ENCODE measurements at places on chromosomes 1 and 21.
A peak's percentile ranks its signal among the peaks of the same experiment; 100 is the strongest.

- DNase-seq = no peak
Measured at GRCh38 chr1:220872296-220872695, 6.9 kb upstream of the HLX start.

DNA sequence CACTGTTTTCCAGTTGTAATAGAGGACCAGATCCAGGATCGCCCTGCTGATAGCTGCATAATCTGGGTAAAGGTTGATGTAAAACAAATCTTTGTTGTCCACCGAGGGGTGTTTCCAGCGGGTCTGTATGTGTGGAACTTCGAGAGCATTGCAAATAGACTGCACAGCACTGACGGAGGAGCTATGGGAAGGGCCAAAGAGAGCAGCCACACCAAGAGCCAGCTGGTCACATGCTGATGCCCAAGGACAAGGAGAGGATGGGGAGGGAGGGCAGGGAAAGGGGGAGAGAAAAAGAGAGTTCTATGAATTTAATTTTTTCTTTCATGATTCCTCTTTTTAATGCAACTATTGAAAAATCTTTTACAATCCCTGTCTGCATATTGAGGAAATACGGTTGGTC is 250.0 kb downstream of the GRIK1 start:
- DNase-seq = no peak

DNA sequence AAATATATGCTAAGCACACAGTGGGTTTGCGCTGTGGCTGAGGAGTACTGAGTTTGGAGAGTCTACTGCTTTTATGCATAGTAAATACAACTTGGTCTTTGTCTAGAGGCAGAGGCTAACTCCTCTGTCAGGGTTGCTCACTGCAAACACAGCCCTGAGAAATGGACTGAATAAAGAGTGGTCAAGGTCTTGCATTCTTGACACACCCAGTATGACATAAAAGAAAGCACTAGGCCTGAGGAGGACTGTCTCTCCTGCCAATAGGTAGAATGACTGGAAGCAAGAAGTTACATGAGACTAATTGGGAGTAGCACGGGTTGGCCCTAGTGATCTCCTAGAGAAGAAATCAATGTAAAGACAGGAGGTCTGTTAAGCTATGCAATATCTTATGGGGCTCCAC is 367.2 kb upstream of the B3GALT2 start:
- DNase-seq = no peak

DNA sequence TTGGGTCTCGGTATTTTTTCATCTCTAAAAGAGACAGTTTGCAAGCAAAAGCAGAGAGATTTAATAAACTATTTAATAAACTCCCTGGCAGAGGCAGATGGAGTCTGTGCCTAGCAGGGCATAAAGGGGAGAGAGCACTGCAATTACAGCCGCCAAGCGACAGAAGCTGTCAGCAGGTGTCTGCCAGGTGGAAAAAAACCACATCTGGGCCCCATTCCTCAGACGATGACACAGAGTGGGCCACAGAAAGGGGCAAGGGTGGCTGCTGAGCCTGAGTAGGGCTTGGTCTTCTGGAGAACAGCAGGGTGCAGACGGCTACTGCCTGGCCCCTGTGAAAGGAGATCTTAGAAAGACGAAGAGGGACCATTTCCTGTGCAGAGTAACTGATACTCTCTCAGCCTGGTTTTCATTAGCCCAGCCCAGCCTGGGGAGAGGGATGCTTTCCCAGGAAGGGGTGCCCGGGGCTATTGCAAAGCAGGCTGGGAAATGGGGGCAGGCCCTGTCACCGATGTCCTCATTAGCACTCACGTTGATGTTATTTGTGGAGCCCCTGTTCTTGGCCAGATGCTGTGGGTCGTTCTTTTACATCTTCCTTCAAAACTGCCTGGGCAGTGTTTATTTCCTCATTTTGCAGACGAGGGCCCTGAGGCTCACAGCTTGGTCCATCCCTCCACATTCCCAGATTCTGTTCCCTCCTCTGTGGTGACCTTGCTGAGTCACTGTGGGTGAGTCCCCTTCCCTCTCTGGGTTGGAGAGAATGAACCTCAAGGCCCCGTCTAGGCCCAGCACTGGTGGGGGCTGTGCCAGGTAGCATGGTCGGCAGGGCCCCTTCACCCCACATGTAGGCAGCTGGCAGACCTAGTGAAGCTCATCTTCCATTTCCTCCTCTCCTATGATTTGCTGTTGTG is 472.7 kb downstream of the PTPRU start:
- DNase-seq = no peak

DNA sequence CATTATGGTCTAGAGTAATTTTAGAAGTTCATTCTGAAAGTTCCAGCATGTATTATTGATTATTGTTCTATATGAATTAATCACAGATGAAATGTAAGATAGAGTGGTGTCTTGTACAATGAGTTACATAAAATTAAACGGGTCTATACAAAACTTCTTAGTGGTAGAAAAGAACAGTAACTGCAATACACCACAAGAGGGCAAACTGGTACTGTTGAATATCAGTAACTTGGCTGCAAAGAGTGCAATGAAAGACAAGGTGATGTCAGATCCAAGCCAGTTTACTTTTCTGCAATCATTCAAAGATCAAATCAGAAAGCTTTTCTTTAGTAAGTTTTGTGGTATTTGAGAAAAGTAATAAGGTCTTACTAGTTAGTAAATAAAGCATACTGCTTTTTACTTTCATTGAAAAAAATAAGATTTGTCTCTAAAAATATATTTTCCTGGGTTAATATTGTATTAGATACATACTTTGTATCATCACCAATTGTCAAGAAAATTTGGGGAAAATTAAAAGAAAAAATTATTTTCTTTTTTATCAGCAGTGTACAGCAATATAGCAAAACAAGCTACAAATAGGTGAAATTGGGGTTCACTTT is 66.4 kb upstream of the BTG3 start:
- peak; percentile 61 for DNase-seq

DNA sequence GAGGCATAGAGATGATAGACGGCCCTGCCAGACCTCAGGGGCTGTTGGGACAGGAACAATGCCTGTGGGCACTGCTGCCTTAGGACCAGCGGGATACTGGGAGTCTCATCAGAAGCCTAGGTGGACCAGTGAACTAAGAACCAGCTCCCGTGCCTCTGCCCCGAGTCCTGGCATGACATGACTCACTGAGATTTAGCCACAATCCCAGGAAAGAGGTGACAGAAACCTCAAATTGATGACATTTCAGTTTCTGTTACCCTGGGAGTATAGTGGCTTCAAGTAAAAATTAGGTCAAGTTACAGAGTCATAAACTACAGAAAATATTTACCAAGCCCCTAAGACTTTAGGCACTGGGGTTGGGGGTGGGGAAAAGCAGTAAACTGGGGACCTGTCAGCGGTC is 74.6 kb upstream of the GADD45A start:
- no peak for DNase-seq

DNA sequence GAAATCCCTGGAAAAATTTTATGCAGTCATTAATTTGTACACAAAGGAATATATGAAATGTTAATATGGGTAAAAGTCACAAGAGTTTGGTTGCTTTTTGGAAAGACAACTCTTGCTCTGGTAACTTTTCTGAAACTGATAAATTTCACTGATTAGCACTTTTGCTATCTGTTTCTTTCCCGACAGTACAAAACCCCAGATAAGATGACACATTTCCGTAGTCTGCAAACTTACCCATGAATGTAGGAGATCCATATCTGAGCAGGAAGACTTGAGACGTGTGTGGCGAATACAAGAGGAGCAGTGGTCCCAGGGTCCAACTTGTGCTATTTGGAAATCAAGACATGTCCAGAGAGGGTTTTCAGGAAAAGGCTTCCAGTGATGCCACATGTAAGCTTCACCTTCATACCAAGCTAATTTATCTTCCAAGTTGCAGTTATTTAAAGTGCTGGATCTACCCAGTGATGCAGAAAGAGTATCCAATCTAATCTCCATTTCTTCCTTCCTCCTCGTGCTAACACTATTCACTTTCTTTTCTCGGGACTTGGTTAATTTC is 35.9 kb upstream of the SAMSN1 start:
- DNase-seq = no peak

DNA sequence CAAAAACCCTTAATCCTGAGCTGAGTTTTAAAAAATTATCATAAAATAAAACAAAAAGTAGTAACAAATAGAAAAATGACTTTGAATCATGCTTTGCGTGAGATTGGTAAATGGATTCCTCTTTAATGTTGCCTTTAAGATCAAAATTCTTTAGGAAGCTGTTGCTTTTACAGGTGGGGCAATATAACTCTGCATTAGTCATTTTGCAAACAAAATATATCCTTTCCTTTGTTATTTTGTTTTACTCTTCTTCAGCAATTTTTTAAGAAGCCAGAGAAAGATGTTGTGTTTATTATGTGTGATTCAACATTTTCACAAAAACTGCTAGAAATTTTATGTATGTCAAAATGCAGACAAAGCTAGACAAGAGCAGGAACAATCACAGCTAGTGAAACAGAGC is 50.0 kb downstream of the MARK1 start:
- DNase-seq = no peak

GRCh38 chr1:55088413-55088812 is 49.1 kb downstream of the PCSK9 start:
- DNase-seq = no peak

GRCh38 chr1:177017287-177017852 is 147.1 kb downstream of the ASTN1 start:
- DNase-seq = no peak

GRCh38 chr1:211495584-211495983 is 3.6 kb upstream of the RD3 start:
- no peak for DNase-seq

DNA sequence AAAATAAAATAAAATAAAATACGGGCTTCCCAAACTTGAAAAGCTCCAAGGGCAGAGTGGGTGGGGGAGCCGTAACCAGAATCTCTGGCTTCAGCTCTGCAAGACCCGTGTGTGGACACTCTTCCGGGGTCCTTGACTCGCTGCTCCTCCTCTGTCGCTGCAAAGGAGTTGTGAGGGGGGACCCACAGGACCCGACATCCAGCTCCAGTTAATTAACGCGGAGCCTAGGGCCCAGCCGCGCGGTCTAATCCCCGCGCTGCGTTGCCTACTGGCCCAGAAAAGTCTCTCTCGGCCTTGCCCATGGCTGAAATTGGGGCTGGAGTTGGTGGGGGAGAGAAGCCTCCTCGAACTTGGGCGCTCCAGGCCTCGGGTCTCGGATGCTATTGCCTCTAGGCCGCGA is 1.8 kb downstream of the LMX1A start:
- no peak for DNase-seq

DNA sequence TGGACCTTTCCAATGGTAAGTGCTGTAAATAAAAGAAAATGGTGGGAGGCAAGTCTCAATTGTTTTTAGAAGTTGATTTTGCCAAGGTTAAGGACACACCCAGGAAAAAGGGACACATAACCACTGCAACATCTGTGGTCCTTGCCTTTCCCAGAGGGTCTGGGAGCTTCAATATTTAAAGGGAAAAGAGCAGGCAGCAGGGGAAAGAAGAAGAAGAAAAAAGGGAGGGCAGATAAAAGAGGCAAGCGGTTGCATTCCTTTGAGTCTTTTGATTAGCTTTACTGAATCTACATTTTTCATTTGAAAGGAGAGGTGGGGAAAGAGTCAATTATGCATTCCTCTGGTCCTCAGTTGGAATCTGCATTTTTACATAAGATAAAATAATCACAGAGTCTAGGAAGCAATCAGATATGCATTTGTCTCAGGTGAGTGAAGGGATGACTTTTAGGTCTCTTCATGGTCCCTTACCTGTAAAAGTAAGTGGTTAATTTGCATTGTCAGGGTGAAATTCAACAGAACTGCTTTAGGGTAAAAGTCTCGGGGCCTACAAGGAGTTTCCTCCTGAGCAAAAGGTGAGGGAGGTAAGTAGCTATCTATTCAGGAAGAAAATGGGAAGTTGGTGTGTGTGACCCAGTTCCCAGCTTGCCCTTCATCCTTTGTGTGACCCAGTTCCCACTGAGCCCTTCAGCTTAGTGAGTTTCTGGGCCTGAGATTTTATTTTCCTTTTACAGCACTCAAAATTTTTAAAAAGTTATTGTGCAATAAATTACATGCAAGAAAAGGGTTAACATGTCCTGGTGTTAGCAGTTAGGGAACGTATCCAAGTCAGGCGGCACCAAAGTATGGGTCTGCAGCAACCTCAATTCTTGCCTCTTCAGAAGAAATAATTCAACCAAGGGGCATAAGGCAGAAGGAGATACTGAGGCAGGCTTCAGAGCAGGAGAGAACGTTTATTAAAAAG is 8.6 kb upstream of the CNIH3 start:
- DNase-seq = no peak

DNA sequence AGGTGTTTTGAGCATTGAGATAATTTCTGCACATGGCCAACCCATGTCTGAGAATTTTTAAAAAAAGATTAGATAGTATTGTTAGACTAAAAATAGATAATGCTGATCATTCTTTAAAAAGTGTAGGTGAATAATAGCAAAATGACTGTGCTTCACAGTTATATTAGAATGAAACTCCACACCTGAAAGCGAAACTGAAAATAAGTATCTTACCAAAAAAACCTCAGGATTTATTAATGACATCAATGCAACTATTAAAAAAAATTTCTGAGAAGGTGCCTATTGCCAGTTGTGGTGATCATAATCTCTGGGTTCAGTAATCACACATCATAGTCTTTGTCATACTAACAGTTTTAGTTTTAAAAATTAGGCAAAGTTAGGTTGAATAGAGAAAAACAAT is 36.5 kb downstream of the PLA2G4A start:
- no peak for DNase-seq

GRCh38 chr1:7388141-7388487 is 383.0 kb upstream of the VAMP3 start:
- DNase-seq = no peak

- no peak for DNase-seq
Measured at GRCh38 chr1:224881762-224882211, 47.7 kb upstream of the DNAH14 start.

- DNase-seq = no peak
Measured at GRCh38 chr1:248823517-248824001, 2.2 kb downstream of the SH3BP5L start.

- no peak for DNase-seq
Measured at GRCh38 chr1:117336088-117336817, 31.0 kb upstream of the MAN1A2 start.

DNA sequence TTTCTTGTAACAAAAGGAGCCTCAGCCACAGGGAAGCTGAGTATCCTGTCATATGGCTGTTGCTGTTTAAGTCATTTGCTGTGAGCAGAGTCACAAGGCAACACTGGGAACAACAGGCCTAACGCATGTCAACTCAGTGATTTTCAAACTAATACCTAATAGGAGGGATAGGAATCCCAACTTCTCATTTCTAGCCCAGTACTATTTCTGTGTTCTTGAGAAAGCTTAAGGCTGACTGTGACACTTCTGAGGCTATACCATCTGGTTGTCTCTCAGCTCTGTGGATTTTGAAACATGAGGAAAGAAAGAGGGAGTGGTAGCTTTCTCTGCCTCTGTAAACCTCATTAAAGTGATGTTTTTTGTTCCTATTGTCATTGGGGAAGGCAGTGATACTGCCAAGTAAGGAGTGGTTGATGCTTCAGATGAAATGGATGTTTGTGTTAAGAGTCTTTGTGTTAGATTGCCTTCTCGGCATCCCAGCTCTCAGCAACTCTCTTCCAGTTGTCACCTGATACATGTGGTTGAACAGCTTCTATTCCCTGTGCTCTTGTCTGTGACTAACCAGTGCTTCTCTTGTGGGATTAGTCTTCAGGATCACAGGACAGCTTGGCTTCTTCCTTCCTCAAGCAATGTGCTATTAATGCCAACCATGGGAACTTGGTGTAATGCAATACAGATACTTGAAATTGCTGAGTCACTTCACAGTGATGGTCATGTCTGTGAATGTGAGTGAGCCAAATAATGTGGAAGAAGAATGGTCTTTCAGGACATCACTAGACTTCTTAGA is 166.8 kb upstream of the IVNS1ABP start:
- peak; percentile 21 for DNase-seq

GRCh38 chr1:182135946-182136345 is 74.4 kb upstream of the ZNF648 start:
- DNase-seq = no peak

GRCh38 chr1:162215902-162216301 is 146.4 kb downstream of the NOS1AP start:
- DNase-seq = peak; percentile 69

Measured in endothelial cell of umbilical vein (primary cell).